ENCODE measurements at places on chromosomes 3 and 15.
A peak's percentile ranks its signal among the peaks of the same experiment; 100 is the strongest.

DNA sequence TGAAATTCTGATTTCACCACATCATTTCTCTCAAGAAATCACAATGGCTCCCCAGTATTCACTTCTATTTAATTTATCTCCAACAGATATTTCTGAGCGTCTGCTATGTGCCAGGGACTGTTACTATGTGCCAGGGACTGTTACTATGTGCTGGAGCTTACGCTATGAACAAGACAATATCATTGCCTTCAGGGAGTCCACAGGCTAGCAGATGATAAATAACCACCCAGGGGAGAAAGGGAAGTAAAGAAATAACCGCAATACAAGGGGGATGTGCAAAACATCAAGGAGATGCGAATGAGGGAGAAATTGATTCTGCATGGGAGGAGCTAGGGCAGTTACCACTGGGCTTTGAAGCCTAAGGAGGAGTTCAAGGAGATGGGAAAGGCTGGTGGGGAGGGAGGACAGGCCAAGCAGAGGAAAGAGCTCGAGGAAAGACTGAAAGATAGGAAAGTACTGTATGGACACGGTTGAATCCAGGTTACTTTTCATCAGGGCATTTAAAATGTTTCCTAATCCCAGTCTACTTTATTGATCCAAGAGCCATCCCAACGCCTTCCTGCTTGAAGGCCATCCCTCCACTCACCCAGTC, 2.5 kb downstream of the THSD4 start:
- no peak for DNase-seq

GRCh38 chr3:177263615-177264368, 66.5 kb upstream of the TBL1XR1 start:
- peak; percentile 42 for DNase-seq

GRCh38 chr3:186824430-186825139, 17.9 kb upstream of the ADIPOQ start:
- DNase-seq, result no peak

GRCh38 chr15:43845421-43845820, 18.6 kb downstream of the WDR76 start:
- peak; percentile 10 for DNase-seq

DNA sequence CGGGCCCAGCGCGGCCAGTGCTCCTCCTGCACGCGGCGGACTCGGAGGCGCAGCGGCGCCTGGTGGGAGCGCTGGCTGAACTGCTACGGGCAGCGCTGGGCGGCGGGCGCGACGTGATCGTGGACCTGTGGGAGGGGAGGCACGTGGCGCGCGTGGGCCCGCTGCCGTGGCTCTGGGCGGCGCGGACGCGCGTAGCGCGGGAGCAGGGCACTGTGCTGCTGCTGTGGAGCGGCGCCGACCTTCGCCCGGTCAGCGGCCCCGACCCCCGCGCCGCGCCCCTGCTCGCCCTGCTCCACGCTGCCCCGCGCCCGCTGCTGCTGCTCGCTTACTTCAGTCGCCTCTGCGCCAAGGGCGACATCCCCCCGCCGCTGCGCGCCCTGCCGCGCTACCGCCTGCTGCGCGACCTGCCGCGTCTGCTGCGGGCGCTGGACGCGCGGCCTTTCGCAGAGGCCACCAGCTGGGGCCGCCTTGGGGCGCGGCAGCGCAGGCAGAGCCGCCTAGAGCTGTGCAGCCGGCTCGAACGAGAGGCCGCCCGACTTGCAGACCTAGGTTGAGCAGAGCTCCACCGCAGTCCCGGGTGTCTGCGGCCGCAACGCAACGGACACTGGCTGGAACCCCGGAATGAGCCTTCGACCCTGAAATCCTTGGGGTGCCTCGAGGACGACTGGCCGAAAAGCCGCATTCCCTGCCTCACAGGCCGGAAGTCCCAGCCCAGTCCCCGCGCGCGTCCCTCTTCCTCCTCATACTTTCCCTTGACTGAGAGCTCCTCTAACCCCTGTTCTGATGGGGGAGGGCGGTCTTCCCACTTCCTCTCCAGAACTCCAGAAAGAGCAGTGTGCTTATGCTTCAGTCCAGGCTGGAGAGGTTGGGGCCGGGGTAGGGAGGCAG, 1.4 kb upstream of the IL17RC start:
- peak; percentile 67 for DNase-seq

DNA sequence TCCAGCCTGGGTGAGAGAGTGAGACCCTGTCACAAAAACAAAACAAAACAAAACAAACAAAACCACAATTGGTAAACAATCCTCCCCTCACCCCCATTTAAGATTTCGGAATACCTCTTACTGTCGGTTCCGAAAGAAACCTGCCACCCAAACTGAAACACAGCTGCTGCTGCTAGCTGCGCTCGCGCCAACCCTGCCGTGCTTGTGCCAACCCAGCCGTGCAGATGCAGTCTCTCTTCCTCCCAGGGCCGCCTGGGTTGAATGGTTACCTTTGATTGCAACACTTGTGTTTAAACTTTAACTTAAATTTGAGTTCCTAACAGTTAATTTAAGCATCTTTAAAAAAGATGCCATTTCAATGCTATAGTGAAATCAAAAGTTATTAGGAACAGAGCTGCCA, 28.5 kb upstream of the SPTBN5 start:
- no peak for DNase-seq

DNA sequence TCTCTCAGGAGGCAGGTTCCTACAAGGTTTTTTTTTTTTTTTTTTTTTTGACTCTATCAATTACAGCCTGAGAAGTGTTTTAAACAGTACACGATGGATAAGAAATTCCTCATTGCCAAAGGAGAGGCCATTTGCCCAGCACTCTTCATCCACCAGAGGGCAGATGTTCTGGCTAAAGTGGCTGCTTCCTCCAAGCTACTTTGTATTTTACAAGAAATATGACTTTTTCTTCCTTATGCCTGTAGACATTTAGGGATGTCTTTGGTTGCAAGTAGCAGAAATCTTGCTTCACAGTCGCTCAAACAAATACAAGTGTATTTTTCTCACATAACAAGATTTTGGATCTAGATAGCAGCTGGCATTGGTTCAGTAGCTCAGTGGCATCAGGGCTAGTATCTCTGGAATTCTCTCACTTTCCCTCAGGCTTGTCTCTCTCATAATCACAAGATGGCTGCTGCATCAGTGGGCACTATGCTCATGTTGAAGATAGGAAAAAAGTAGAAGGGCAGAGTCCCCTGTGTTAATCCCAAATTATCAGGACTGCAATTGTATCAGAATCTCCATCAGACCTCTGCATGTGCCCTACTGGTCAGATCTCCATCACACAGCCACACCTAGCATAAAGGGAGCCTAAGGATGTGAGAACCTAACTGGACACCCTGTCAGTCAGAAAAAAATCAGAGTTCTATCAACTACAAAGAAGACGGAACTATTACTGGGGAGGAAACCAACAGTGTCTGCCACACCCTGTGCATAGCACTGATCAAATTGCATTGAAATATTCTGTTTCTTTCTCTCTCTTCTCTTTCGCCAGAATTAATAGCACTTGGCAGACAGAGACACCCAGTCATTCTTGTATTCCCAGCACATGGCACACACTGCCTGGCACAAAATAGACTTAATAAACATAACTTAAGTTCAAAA, 138.9 kb upstream of the COL8A1 start:
- peak; percentile 77 for DNase-seq

DNA sequence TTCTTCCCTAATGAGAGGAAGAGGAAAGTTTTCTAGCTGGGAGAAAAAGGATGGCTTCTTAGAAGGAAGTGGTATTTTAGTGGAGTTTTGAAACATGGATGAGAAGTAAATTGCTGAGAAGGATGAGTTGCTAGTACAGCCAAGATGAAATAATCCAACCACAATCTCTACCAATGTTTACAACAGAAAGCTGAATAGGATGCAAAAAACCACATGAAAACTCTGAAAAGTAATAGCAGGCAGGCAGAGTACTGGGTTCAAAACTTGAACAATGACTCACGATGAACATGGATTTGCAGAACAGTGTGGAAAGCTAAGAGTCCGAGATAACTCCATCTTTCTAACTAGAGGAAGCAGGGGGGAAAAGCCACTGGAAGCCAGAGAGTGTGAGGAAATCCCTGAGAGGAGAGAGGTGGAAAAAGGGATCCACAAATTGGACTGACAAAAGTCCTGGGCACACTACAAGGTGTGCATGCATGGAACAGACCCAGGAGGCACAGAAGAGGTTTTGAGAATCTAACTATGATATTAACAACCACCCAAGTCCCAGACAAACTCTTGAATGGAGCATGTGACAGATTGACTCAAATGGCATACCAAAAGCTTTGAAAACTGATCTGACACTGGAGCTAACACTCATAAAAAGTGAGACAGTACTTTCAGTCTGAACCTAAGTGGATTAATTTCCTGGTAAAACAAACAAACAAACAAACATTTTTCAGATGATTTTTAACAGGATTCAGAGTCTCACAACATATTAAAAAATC, 76.7 kb downstream of the ST6GAL1 start:
- peak; percentile 47 for DNase-seq

DNA sequence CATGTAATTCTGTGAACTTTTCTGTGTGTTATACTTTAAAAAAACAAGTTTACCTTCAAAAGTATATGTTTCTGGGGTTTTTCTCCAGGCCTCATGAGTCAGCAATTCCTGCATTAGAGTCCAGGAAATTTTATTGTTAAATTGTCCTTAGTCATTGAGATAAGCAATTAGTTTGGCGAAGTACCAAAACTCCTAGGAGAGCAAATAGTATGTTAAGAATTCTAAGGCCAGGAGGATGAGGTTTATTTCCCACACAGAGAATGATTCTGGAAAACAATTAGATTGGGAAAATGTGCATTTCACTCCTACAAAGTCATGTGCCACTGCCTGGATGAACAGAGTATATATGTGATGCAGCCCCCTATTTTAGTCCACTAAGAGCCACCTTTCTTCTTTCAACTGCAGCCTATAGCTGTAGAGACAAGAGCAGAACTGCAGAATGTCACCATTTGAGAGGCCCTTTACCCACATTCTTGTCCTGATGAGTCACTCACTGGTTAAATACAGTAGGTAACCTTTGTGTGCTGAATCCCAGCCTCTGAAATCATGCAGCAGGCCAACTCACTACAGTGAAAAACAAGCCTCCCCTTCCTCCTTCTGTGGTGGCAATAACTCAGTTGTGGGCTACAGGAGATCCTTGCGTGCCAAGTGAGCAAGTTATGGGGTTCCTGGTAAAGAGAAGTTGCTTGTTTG, 452.8 kb upstream of the THBS1 start:
- peak; percentile 94 for DNase-seq

DNA sequence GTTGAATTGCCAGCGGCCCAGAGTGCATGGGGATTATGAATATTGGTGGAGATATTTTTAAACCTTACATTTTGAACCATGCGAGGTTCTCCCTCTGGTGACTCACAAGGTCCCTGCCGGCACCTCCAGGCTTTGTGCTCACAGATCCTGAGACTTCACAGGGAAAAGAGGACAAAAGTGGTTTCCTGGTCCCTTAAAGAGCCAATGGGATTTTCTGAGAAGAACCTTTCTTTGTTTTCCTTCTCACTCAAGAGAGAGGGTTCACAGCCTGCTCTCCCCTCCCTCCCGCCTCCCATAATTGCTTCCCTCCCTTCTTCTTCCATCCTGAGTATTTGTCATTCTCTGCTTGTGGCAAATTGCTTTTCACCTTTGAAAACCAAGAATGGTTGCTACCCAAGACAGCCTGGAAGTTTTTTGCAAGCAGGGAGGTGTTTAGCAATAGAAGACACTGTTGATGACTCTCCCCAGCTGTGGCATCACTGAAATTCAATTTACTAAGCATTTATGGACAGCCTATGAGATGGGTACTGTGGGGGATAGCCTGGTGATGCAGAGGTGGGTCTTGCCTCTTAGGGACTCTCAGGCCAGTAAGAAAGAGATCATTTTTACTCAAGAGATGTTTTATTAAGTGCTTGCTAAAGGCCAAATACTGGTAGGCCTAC, 76.6 kb downstream of the CPN2 start:
- no peak for DNase-seq

DNA sequence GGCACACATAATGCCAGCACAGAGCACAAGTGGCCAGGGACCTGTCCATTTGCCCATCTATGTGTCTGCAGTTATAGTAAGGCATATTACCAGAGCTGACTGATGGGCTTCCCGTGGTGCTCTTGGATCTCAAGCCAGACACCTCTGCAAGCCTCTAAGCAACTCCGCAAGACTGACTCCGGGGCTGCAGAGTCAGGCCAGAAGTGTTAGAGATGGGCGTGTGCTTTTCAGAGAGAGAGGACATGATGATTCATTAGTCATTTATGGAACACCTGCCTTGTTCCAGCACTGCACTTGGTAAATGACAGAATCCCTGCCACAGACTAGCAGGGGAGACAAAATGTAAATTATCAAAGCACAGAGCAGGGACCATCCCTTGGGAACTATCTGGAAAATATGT, 559.0 kb downstream of the PDCD6IP start:
- DNase-seq, result no peak

- DNase-seq, result no peak
Measured at GRCh38 chr3:196931828-196932587, 10.3 kb downstream of the NCBP2 start.

- DNase-seq, result peak; percentile 18
Measured at GRCh38 chr15:30885814-30886213, 17.9 kb upstream of the FAN1 start.

DNA sequence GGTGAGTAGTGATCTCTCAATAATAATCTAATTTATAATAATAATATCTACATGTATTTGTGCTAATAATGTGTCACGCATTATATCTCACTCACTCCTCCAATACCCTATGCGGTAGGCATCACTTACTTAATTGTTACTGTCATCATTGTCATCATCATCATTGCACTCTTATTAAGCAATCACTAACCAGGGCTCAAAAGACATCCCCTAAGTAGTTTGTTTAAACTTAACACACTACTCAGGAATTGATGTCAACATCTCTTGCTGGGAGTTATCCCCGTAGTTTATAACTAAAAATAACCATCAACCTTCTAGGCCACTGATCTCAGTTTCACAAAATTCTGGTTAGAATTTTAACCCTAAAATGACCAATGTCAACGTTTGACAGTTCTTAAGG, 56.8 kb upstream of the ICE2 start:
- DNase-seq, result peak; percentile 62

DNA sequence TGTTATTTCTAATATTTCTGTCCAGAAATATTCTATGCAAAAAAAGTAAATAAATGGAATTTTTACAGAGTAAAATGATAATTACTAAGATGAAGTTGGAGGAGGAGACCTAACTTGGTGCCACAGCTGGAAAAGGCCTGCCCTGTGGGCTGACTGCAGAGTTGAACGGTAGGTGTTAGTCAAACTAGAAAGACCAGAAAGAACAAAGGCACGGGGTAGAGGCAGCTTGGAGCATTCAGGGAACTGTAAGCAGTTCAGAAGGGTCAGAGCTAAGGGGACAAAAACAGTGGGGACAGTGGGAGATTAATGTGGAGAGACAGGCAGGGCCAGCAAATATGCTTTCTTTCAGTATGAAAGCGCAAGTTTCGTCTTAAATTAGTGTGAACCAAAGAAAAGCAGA, 39.3 kb upstream of the PTPRG start:
- no peak for DNase-seq

GRCh38 chr15:70259640-70260508, 162.2 kb upstream of the TLE3 start:
- no peak for DNase-seq
